ENCODE measurements at places on chromosomes 2 and 18.

DNA sequence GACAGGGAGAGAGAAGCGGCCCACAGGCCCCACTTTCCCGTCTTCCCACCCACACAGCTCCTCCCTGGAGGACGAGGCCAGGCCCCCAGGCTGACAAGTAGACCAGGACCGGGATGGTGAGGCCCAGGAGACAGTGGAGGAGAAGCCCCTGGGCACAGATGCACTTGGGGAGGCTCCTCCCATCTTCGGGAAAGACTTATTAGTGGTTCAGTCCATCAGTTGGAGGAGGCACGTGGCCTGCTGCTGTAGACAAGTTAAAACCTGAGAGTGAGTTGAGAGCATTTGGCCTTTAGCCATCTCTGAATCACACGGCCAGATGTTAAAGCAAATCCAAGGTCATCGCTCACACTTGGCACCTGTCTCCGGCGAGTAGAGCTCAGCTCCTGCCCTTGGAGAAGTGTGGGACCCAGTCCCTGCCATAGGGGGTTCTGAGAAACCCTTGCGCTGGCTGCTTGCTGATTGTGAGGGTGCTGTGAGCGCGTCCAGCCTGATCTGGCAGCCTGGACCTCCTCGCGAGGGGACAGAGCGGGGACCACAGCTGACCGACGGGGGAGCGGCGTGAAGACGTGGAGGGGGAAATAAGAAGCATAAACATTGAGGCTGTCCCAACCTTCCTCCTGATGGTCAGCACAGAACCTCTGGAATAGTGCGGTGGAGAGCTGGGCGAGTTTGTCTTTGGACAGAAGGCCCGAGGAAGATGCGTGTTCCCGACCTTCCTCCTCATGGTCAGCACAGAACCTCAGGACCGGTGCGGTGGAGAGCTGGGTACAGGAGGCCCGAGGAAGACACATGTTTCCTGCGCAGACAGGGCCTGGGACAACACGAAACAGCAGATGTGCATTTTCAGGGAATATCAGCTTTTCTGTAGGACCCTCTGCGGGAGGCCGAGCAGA is 24.7 kb upstream of the ALLC start:
- DNase-seq, result no peak

DNA sequence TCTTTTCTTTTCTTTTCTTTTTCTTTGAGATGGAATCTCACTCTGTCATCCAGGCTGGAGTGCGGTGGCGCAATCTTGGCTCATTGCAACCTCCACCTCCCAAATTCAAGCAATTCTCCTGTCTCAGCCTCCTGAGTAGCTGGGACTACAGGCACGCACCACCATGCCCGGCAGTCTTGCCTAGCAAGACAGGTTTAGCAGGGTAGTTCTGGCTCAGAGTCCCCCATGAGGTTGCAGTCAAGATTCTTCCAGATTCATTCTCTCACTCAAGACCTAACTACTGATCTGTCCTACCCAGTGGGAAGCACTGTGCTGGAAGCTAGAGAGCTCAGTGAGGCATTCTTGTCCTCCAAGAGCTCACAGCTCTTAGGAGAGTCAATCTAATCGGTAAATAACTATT is 17.6 kb upstream of the ZAP70 start:
- no peak for DNase-seq

DNA sequence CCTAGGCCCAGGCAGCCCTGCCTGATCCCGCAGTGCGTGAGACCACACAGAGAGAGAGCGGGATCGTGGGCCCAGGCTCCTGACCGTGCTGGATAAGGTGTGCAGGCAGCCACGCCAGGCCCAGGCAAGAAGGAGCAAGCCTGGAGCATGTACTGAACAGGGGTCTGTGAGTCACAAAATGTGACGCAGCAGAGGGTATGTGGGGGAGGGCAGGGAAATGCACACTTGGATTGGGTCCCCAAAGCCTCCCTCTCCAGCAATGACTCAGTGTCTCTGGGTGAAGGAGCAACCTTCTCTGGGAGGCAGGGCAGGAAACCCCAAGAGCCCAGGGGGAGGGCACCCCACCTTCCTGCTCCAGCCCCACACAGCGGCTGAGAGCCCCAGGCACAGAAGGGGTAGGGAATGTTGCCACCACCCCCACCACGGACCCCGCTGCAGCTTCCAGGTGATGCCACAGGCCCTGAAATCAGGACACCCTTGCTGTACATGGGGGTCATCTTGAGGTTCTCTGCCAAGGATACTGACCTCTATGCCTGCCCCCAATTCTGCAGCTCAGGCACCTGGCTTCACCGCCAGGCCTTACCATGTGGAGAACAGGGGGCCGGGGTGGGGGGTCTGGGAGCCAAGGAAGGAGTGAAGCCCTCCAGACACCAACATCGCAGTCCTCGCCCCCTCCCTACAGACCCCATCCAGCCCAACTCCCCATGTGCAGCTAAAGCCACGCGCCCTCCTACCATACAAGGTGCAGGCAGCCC is 1.3 kb upstream of the GPC1 start:
- DNase-seq, result no peak

DNA sequence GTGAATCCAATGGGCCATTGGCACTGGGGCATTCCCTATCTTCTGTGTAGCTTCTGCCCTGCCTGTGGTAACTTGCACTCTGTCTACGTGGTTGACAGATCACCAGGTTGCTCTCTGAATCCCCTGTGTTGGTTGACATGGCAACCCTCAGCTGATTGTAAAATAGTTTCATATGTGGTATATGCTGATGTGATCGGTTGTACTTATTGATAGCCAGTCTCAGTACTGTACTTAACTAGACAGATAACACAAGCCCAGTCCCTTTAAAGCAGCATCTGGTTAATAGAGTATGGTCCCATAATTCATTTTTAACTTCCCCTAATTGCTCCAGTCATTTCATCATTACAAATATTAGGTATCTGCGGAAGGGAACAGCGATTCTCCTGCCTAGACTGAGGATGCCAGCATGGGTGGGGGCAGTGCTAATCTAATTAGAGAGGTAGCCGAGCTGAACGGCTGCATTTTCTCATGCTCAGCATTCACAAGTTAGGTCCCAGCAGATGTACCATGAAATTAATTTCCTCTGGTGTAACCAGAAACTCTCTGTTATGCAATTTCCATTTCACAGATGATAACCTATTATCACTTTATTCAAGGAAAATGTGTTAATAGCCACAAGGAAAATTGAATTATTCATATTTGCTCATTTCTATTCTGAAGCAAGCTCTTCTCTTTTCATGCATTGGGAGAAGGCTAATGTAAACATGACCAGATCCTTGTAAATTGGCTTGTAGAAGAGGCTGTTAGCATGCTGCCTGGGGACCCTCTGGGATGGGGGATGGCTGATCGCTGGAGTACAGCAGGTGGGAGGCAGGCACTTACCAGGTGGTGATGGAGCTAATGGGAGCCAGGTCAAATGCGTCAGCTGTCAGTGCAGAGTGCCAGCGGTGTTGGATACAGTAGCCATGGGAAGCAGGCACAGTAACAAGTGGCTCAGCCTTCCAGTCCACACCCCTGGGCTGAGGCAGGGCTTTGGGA is 608.3 kb downstream of the GALR1 start:
- DNase-seq, result no peak

DNA sequence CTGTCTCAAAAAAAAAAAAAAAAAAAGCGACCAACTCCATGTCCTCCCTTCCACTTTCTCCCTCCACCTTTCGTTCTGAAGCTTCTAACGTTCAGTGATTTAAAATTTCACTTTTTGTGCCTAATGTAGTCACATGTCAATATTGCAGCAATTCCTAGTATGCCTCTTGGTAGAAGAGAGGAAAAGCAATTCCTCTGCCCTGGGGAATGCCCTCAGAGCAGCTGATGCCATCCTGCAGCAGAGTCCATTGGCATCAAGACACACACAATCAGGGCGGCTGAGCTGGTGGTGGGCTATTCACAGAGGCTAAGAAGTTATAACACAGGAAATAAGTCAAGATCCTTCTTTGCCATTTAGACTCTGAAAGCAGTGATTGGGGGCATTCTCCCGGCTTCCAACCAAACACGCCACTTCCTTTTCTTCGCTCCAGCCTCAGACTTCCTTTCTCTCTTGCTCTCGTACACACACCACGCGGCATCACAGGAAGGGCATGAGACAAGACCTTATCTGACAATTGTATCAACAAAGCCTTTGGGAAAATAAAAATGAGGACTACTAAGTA is 71.9 kb downstream of the MOGAT1 start:
- no peak for DNase-seq

DNA sequence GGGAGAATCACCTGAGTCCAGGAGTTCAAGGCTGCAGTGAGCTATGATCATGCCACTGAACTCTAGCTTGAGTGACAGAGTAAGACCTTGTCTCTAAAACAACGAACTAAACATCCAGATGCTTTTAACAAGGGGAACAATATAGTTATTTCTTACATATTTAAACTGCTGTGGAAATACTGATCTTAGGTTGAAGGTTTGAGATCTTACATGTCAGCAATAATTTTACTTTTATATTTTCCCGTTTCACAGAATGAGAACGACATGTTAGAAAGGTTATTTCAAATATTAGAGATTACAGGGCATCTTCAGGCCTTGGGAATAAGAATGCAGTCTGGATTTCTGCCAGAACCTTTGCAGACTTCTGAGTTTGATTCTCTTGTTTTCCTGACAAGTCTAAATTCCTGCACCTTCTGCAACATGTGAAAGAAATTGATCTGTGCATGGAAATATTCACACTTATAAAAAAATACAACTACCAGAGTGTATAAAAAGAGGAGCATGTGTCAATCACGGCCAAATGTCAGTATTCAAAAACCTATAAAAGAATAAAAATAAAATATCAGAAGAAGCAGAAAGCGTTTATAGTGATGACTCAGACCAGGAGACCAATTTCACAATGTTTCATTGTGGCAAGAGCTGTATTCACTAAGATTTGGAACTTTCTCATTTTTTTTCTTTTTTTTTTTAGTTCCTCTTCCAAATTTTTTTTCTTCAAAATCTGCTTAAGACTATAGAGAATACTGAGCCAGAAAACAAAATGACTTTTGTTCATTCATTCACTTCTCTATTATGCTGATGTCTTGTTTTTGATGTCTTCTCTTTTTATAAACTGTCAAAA is 29.6 kb downstream of the COLEC12 start:
- no peak for DNase-seq

DNA sequence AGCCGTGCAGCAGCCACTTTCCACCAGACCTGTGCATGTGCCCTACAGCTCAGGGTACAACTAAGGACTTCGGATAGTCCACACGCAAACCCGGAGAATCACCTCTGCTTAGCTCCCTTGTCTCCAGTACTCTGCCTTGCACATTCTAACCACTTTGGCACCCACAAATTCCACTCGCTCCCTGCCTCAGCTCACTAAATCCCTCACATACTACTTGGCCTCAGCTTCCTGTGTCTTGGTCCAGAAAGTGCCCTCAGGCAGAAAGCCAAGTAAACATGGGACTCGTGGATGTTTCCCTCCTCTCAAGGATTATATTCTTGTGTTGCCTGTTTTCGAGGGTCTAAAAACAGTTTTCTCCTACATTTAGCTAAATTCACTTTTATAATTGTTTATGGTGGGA is 157.8 kb upstream of the DAPL1 start:
- no peak for DNase-seq

- DNase-seq, result no peak
Observed at GRCh38 chr2:42926434-42927333, 134.3 kb upstream of the HAAO start.

All from cerebellar nuclear complex (tissue), 1 donor.